ENCODE measurements at places on chromosomes 11 and 22.

DNA sequence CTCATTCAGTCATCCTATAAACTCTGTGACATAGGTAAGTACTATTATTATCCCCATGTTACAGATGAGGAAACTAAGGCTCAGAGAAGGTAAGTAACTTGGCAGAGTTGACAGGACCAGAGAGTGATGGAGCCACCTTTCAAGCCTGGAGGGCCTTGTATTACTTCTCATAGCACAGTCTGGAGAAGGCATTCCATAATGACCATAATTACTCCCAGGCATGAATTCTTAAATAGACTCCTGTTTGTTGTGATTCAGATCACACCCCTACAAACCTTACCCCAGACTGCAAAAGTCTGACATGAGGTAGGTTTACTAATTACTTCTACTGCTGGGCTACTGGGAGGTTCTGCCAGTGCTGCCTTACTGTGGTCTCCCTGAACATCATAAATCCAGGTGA lies 77.0 kb downstream of the CD44 start:
- DNase-seq: no peak

DNA sequence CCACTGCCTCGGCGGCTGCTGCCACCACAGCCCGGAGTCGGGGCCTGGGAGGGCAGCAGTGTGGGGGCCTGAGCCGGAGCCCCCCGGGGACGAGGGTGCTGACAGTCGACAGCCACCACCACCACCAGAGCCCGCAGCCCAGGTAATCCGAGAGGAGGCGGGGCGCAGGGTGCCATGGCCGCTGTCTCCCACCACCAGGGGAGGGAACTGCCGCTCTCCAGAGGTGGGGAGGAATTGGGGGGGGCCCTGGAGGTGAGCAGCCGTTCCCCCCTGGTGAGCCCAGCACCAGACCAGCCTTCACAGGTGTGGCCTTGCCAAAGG lies 12.6 kb downstream of the TRIOBP start:
- no peak for DNase-seq

DNA sequence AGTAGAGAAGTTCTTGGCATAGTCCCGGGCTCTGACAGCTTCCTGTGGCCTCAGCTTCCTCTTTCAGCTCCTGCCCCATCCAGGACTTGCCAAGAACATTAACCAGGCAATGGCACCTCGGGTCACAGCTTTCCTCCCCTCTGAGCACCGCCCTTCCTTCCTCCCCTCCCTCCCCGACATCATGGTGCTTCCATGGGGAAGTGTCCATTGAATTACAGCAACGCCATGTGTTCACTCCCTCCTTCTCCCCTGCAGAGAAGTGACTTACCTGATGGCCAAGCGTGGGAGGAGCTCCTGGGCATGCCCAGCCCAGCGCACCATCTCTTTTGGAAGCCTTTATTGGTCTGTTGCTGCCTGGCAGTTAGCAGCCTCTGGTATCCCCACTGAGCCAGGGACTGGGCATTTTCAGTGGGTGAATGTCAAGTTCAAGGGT lies 25.8 kb upstream of the DAGLA start:
- DNase-seq: peak; percentile 9

DNA sequence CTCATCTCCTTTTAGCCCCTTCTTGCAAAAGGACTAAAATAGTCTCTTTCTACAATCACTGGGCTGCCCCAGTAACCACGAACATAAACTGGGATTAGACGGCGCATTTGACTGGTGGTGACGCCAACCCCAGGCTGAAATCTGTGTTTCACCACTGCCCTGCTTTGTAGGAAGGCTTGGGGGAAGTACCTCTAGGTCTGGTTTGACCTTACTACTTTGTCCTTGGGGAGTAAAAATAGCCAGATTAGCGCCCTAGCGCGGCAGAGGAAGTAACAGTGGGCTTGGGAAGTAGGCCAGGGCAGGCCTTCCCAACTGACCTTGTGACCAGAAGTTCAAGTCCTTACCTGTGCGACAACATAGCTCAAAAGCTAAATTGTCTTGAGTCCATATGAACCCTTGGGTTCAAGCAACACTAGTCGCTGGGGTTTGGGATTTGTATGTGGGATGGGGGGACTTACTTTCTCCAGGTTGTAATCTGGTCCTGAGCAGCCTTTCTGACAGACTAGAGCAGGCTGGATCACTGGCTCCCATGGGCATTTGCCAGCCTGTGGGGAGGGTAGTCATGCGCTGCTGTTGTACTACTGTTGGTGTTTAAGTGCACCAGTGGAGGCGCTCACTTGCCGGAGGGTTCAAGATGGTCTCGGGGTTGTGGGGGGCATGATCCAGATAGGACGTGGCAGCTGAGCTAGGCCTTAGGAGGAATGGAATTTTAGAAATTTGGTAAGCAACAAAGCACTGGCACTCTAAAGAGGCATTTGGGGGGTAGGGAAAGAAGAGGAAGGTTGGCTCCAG lies 953 bp upstream of the PACS1 start:
- peak; percentile 42 for DNase-seq

DNA sequence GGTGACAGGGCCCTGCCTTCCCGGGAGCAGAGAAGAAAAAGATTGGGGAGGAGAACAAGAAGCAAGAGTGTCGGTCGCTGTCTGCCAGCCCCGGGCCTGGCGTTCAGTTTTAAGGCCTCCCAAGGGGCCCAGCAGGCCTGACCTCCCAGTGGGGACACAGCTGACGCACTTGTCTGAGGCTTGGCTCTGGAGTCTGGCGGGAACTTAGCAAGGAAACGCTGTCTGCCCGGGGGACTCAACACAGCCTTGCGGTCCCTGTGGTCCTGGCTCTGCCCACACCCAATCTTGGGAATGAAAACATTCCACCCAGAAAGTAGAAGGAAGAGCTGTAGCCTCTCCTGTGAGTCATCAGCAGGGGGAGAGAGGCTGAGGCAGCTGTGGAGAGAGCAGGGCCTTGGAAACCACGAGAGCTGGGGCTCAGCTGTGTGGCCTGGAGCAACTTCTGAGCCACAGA lies 54.4 kb downstream of the TRAF6 start:
- peak; percentile 40 for DNase-seq
